ENCODE measurements at places on chromosomes 1 and 21.

GRCh38 chr1:203346060-203346768 is 4.7 kb downstream of the FMOD start:
- no peak for DNase-seq

DNA sequence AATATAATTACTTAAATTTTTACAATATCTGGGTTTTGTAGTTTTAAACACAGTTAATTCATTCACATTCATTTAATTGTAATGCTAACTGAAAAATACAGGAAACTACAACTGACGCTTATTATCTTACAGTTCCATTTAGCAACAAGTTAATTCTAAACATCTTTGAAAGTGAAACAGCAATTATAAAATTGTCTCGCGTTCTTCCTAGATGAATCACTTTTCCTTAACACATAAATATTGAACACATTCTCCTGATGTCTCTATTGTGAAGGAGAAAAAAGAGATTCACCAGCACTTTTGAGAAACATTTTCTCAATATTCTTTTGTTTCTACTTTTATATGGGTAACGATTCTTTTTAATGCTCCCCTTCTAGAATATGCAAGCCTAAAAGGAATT is 6.4 kb downstream of the PTGFR start:
- no peak for DNase-seq

- no peak for DNase-seq
Observed at GRCh38 chr1:206739411-206740076, 31.0 kb upstream of the IL19 start.

- no peak for DNase-seq
Observed at GRCh38 chr1:153957744-153958110, 685 bp downstream of the CRTC2 start.

DNA sequence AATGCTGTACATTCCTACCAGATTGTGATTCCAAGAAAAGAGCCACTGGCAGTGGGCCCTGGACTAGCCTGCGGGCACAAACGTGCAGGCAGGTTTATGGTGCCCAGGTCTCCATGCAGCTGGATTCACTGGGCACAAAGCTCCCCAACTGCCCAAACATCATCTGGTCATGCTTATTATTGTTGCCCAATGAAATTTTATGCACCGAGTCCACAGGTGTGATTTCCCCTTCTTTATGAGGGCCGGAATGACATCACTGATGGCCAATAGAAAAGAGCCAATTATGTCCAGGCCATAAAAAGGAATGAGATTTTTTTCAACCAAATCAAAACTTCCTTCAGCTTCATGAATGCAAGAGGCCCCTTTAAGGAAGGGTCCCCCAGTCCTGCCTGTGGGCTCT is 66.2 kb downstream of the ERI3 start:
- DNase-seq = peak; percentile 86

DNA sequence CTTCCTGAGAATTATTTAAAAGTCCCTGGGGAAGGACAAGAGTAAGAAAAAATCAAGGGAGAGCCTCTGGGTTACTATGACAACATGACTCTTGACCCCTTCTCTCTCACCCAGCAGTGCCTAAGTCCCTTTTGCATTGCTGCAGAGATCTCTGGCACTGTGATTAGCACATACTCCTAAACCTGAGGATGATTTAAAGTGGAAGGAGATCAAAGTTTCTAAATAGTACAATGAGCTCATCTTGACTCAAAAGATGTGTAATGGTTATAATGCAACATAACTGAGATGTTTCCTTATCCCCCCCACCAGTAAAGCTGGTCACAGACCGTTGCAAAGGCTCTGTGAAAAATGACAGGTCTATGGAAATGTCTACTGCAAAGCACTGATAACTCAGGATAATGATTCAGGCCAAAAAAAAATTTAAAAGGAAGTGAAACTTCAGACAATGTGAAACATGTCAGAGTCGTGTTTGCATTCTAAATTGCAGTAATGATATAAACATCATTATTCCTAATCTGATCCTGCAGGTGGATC is 519.2 kb downstream of the KIF26B start:
- no peak for DNase-seq

DNA sequence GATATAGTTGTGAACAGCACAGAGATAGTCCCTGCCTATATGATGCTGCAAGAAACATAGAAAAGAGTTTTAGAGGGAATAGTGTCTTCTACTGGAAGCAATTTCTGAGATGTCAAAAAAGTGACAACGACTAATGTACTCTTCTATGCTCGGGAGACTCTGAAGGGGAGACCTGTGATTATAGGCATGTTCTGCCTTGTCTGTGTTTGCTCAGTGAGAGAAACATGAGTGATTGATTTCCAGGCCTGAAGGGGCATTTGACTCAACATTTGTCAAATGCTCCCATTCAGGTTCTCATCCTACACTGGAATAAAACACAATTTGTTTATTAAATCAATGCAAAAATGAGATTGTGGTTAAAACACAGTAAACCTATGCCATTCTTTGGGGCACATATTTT is 131.8 kb downstream of the CTH start:
- no peak for DNase-seq

DNA sequence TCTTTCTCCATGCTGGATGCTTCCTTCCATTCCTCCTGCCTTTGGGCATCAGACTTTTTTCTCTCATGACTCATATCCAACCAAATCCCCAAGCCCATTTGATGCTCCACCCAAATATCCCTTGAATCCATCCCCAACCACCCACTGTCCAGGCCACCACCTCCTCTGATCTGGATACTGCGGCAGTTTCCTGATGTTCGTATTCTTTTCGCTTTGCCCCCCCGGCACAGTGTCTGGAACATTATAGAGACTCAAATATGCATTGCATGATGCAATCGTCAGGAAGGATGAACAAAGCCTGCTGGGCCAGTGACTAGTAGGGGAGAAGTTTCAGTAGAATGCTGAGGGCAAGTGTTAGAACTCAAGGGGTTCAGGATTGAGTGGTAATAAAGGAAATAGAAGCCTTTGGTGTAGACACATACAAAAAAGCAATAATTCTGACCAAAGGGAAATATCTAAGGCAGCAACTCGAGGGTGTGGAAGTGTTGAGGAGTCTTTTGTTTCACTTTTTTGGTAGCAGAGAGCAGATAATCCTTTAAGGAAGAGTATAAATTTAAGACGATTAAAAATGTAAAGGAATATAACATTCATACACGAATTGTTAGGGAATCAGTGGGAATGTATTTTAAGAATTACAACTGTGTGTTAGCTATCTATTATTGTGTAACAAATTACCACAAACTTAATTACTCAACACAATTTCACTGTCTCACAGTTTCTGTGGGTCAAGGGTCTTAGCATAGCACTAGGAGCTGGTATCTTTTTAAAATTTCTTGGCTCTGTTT is 7.5 kb downstream of the S100A11 start:
- no peak for DNase-seq

DNA sequence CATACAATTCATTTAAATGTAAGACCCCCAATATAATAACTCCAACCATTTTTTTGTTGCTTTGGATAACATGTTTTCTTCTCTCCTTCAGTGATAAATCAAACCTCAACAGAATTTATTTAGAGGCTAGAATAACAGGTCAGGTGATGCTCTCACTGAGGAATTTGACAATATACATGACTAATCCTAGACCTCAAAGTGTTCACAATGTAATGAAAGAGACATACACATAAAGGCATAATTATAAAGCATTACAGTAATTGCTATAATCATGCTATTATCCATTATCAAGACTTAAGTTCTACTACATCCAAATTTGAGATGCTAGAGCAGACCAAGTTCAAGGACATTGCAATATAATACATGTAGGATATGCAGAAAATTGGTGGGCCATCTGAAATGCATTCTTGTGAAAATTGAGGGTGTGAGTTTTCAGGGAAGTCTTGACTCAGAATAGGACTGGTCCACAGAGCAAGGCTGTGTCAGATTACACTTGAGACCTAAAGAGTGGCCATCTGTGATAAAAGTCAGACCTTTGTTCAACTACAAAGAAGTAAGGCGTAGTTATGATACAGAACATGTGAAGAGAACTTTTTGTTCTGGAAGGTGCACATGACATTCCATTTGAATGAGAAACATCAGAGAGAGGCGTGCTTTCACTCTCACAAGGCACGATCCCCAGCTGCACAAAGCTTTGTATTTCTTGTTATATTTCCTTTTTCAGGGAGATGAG is 45.5 kb downstream of the UTP25 start:
- no peak for DNase-seq

DNA sequence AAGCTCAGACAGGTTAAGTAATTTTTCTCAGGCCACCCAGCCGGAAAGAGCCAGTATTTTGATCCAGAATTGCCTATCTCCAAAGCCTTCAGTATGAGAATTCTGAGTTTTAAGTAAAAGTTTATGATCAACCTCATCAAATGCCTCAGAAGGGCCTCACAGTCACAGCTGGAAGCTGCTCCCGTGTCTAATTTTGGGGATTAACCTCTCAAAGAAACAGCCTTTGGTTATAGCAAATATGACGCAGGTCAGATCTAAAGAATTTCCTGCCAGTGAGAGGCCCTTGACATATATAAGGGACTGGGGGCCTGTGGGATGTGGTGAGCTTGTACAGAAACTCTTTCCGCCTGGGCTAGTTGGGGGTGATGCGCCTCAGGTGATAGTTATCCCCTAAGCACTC is 2.3 kb downstream of the EXTL1 start:
- no peak for DNase-seq

Data from NCI-H774 (cell line).